Nephron progenitor cell (in vitro differentiated cells): ENCODE measurements at places on chromosomes 11 and 22.
A peak's percentile ranks its signal among the peaks of the same experiment; 100 is the strongest.

GRCh38 chr22:49112661-49113626 is 714.7 kb downstream of the BRD1 start:
- DNase-seq = no peak

GRCh38 chr11:113840932-113841664 is 34.3 kb downstream of the USP28 start:
- no peak for DNase-seq

GRCh38 chr11:8392166-8392565 is 128.5 kb upstream of the LMO1 start:
- DNase-seq = no peak

GRCh38 chr11:59999691-60000090 is 17.3 kb upstream of the OOSP4B start:
- DNase-seq = no peak

- DNase-seq = no peak
These were observed 9.1 kb downstream of the CDC42EP2 start for GRCh38 chr11:65323813-65324212.

GRCh38 chr11:71946144-71946571 is 17.3 kb downstream of the RNF121 start:
- no peak for DNase-seq

DNA sequence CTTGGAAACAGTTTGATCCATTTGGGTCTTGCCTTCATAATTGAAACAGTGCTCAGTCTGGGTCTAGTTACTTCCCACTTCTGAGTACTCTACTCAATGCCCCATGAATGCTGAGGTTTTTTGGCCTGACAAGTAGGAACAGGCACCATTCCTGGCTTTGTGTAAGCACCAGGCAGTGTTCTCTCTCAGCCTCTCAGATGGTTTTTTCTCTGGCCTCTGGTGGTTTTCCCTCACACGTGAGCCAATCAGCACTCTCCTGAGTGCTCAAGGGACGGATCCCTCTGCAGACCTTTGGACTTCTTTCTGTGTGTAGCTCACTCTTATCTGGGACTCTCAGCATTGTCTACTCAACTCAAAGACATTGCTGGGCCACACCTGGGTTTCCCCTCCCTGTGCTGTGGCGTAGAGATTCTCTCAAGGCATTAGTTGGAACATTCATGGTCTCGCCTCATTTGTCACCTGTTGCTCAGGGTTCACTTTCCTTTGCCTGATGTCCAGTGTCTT is 21.3 kb downstream of the SIK2 start:
- no peak for DNase-seq

- no peak for DNase-seq
These were observed 58.7 kb upstream of the CHST1 start for GRCh38 chr11:45724153-45724552.

- DNase-seq = no peak
These were observed 4.7 kb downstream of the TTC12 start for GRCh38 chr11:113319085-113319484.

- peak; percentile 80 for DNase-seq
These were observed 700 bp upstream of the DEPDC5 start for GRCh38 chr22:31753005-31753633.

DNA sequence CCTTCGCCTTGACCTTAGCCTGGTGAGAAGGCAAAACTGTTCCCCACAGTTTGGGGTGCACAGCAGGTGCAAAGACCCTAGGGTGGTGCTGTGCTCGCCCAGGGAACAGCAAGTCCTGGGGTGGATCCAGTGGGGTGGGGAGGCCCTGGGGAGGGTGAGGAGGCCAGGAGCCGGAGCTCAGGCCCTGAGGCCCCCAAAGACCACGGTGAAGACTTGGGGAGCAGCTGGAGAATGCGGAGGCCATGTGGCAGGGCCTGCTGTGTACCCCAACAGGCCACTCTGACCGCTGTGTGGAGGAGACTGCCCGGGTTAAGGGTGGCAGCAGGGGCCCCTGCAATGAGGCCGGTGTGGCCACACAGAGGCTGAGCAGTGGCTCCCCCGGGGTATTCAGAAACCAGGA is 101.1 kb upstream of the RTL6 start:
- DNase-seq = no peak

DNA sequence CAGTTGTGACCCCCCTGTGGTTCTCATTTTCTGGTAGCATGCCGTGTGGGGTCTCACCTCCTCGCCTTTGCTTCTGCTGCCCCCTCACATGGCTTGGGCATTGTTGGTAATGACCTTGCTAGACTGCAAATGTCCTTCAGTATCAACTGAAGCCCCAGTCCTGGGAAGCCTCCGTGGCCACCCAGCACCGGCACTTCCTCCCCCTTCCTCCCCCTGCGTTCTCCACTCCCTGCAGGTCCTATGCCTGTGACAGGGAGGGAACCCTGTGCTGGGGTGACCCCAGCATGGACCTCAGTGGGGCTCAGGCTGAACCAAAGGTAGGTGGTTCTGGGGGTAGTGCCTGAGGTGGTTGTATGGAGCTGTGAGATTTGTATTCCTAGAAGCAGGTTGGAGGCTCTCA is 5.9 kb downstream of the ST3GAL4 start:
- no peak for DNase-seq

DNA sequence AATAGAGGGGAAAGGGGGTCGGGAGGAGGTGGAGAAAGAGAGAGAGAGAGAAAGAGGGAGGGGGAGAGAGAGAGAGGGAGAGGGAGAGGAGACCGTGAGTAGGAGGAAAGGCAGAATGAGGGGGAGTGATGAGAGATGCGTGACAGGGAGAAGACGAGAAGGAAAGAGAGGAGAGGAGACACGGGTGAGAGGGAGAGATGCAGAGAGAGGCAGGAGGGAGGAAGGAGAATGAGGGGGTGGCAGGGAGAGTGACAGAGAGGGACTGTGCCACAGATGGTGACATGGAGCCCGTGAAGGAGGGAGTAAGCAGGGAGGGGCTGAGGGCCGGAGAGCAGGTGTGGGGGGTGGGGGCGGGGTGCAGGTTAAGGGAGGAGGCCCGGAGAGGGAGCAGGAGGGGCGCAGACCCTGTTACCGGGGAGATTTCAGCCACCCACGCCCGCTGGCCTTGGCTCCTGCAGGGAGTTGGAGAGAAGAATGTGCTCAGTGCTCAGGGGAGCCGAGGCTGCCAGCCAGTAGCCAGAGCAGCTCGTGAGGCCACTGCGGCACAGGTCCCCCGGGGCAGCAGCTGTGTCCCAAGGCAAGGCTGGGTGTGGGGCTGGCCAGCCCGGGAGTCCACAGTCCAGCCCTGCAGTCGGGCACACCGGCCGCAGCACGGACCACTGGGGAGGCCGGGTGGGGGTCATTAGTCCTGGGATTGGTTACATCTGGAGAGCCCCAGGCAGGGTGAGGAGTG is at the start of gene SSTR3:
TSS of gene SSTR3 (minus strand) at position 304 of the 733 bp plus-strand sequence. CDS start 4,674 bp downstream, outside the sequence.
- DNase-seq = peak; percentile 62

GRCh38 chr11:32438866-32439489 is 3.6 kb upstream of the WT1 start:
- peak; percentile 69 for DNase-seq

DNA sequence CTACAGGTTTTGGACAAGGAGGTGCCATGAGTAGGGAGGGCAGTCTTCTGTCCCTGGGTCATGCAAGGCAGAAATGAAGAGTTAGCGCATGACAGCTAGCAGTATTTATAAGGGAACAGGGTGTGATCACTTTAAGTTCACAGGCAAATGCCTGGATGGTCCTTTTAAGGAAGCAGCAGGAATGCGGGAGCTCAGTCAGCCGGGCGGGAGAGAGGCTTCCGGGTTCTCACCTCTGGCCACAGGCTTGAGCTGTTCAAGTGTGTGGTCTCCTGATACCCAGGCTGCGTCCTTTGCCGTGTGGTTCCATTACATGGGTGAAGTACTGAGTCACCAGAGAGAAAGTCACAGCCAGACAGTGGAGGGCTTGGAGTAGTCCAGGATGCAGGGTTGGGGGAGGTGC is 105.4 kb downstream of the BCR start:
- no peak for DNase-seq

- DNase-seq = no peak
These were observed 32.7 kb downstream of the GAB4 start for GRCh38 chr22:16975155-16975885.

DNA sequence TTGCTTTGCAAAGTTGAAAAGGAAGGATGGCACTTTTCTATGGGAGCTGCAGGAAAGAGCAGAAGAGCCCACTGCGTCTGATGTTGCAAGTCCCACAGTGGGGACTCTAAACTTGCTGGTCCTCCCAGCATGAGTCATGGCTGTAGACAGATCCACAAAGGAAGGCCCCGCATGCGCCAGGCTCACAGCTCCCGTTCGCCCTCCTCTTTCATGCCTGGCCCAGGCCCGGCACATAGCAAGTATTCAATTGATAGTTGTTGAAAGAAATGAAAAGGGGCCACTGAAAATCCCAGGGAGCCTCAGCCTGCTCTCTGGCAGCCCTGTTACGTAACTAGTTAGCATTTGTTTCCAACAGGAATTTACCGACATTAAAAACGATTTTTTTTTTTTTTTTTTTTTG is 18.9 kb downstream of the AP1B1 start:
- peak; percentile 27 for DNase-seq

DNA sequence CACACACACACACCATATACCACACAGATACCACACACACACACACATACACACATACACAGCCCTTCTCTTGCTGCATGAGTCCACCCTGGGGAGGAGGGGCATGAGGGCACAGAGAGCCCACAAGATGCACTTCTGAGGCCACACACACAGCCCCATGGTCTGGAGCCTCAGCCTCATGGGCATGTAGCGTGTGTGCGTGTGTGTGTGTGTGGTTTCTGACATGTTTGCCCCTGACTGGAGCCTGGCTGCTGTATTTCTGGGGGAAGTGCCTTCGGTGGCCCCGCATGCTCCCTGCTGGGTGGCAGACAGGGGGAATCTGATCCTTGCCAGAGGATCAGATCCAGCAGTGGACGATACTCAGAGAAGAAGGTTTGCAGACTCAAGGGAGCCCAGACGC is 97.0 kb upstream of the PRR5 start:
- DNase-seq = no peak

DNA sequence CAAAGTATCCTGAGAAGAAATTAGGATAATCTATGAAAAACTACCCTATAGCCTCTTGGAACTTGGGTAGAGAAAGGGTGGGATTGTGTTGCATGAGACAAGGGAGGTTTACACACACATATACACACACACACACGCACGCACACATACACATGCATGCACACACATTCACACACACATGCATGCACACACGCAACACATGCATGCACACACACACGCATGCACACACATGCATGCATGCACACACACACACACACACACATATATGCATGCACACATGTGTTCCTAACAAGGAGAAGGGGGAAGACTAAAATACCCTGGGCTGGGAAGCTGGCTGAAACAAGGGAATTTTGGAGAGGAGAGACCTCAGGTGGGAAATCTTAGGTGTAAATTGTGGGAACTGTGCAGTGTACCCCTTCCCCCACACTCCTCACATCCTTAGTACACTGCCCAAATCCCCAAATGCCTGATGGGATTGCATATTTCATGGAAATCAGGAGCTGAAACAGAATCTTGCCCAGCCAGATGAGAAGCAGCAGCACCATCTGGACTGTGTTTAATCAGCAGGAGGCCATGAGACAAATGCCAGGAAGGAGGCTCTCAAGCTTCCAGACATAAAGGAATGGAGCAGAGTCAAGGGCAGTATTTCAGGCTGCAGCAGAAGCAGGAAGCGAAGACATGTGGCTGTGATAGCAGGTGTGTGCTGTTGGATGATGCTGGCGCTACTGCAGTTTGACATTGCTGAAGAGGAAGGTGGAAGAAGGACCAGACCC is 14.6 kb upstream of the POLD3 start:
- DNase-seq = no peak

- no peak for DNase-seq
These were observed 31.9 kb downstream of the RTN4R start for GRCh38 chr22:20236052-20236717.

DNA sequence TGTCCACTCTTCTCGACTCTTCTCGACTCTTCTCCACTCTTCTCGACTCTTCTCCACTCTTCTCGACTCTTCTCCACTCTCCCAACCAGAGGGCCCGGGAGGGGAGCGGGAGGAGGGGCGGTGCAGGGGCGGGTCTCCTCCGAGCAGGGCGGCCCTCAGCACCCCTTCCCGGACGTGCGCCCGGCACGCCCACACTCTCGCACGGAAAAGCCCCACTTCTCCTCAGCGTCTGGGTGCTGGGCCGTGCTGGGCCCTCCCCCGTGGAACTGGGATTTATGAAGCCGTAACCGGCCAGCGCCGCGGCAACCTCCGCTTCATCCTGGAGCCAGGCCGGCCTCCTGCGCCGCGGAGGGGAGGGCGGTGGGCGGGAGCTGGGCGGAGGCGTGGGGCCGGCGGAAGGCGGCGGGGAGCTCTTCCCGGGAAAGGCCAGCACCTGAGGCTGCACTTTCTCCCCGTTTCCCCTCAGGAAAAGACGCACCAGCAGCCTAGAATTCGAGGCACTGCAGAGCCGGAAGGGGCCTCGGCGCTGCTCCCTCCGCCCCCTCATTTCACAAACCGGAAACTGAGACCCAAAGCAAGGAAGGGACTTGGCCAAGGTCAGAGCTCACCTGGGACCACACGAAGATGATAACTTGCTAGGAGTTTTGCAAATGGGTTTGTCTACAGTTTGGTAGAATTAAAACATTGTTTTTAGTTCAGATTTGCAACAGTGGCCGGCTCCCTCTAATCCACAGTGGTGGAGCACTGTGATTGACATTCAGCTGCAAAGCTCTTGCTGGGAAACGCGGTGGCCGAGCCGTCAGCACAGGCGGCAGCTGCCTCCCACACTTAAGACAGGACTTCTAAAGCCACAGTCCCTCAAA is 31.6 kb upstream of the JAM3 start:
- DNase-seq = peak; percentile 78

GRCh38 chr11:1803246-1803645 is 31.5 kb upstream of the SYT8 start:
- DNase-seq = no peak

- no peak for DNase-seq
These were observed 448.3 kb upstream of the DDI1 start for GRCh38 chr11:103587901-103588788.

DNA sequence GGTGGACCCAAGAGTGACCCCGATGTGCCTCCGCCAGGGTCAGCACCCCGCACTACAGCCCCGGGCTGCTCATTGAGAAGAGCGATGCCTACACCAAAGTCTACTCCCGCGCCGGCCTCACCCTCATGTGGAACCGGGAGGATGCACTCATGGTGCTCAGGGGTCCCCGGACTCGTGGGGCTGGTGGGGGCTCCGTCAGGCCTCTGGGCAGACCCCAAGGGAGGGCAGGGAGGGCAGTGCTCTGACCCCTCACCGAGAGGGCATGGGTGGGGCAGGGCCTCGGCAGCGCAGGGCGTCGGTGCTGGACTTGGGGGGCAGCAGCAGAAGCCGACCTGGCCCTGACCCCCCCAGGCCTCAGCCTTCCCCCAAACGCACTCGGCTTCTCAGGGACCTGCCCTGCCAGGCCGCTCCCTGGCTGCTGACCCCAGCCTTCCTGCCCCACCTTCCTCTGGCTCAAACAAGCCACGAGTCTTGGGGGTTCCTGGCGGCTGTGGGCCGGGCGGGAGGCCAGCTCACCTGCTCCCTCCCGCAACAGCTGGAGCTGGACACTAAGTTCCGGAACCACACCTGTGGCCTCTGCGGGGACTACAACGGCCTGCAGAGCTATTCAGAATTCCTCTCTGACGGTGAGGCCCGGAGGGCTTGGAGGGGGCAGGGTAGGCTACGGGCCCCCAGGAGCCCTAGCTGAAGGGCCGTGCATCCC is 2.9 kb downstream of the MUC2 start:
- no peak for DNase-seq

GRCh38 chr22:43136255-43136654 is 6.9 kb downstream of the MCAT start:
- peak; percentile 67 for DNase-seq

GRCh38 chr22:36245805-36246356 is 6.6 kb upstream of the APOL2 start:
- DNase-seq = no peak
